ENCODE measurements at places on chromosomes 5 and 9. TPM values are rescaled to one million over a fixed set of nuclear protein-coding genes. Genes with fewer than 3 reads are reported as not detected.

Gene CCL28
- 0.68 TPM for total RNA-seq

Gene OR2S2
- total RNA-seq = 0.08 TPM

Gene LCN10
- not detected for total RNA-seq

Gene S1PR3
- total RNA-seq = 46.5 TPM

Gene SYNPO
- total RNA-seq = 0.59 TPM

Gene PCDH12
- under 0.01 TPM for total RNA-seq

Gene LCN1
- not detected for total RNA-seq

Gene ECSCR
- 12.6 TPM for total RNA-seq

Gene BSPRY
- not detected for total RNA-seq
